DMS 273 treated with DMSO at 0.1 percent for 48 hours (cell line): ENCODE measurements at places on chromosomes 12 and 14.

DNA sequence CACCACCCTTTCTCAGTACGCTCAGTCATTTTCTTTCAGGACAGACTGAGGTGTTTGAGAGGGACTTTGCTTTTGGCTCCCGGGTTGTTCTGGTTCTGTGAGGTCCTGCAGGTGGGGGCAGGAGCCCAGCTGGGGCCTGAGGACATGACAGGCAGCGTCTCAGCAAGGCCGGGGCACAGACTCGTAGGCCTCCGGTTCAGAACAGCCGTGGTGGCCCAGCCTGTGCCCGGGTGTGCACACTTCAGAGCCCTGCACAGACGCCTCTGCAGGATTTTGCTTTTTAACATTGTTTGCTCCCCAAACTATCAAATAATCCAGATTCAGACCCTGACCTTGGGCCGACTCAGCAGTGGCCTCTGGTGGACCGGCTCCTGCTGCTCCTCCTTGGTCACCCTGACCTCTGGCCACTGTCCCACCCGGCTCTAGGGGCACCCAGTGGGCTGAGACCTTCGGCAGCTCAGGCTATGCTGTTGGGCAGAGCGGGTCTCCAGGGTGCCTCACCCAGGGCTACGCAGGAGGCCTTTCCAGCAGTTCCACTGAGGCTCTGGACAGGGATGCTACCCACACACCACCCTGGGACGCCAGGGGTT, 65.2 kb downstream of the ADGRD1 start:
- no peak for DNase-seq

- no peak for DNase-seq
Observed at GRCh38 chr12:69068448-69068847, 135.5 kb upstream of the CPM start.

GRCh38 chr12:123270214-123271000, 1.2 kb downstream of the CDK2AP1 start:
- DNase-seq = no peak

DNA sequence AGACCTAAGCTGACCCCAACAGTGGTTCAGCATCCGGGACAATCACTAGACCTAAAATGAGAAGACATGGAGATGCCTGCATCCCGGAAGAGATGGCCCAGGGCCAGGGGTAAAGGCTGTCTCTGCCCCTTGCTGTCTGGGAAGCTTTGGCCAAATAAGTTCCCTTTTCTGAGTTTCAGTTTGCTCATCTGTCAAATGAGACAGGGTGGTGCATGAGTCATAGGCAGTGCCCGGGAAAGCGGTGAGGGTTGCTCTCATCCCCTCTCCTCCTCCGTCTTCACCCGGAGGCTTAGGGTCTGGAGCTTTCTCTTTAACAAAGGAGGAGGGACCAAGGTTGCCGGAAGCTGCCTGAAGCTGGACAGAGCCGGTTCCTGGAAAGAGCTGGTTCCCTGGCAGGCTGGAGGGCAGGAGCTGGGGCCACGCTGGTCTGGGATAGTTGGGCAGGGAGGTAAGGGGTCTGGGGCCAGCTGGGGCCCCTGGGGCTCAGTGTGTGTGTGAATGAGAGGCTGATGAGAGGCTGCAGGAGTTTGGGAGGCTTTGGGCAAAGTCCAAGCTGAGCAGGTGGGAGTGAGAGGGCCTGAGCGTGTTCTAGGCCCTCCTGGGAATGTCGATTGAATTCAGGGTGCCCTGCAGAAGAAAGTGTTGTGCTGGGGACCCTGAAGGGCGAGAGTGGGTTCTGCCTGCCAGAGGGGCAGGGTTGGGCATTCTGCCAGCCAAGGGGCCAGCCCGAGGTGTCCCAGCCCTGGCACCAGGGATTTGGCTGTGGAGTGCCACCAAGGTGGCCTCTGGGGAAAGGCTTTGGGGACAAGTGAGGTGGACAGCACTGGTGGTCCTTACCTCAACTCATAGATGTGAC, at the start of gene SDSL:
SDSL (plus strand) TSS at position 351 of the 856 bp plus-strand sequence. CDS start 5,603 bp downstream, outside the sequence.
- DNase-seq = peak; percentile 22

GRCh38 chr12:102302553-102302952, 104.9 kb upstream of the PMCH start:
- no peak for DNase-seq

DNA sequence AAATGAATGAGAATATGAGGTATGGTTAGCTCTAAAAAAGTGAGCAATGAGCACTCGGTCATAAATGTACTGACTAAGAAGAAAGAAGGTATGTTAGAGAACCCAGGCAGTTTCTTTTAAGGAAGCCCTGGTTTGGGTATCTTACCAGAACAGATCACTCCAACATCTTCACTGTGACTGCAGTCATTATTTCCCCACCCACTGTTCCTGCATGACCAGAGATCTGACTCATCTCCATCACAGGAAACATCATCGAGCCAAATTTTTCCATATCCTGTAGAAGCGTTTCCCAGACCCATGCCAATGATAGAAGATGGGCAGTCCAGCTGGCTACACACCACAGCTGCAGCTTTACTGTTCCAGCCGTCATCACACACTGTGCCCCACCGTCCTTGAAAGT, 48.0 kb downstream of the CD163L1 start:
- DNase-seq = no peak

DNA sequence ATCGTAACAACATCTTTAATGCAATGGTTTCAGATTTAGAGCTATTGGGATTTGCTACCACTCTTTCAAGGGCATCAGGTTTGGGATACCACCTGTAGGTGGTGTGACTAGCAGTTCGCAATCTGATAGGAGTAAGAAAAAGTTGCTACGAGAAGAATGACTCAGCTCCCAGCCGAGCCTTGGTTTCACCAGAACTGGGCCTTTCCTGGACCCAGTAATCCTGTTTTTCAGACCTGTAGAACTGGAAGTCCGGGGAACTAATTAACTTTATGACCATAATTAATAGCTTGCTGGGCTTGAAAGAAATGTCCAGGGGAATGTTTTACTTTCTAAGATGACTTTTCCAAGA, 770 bp downstream of the ABHD4 start:
- DNase-seq = no peak

- DNase-seq = no peak
Observed at GRCh38 chr14:66228267-66228970, 257.8 kb upstream of the CCDC196 start.

DNA sequence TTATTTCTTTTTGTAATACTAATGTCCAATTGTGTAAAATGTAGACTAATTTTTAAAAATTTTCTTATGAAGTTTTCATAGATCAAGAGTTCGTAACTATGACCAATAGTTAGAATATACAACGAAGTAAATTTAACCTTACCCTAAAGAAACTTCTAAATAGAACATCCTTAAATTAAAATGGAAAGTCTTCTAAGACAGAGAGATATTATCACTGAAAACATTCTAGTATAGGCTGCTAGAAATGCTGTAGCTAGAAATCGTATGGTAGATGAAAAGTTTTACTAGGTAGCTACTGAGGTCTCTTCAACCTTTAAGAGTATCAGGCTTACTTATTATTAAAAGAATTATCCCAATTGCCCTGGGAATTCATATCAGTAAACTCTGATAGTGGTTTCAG, 925 bp downstream of the CLEC2A start:
- no peak for DNase-seq

GRCh38 chr14:45526715-45527549, 273.9 kb upstream of the MIS18BP1 start:
- no peak for DNase-seq

DNA sequence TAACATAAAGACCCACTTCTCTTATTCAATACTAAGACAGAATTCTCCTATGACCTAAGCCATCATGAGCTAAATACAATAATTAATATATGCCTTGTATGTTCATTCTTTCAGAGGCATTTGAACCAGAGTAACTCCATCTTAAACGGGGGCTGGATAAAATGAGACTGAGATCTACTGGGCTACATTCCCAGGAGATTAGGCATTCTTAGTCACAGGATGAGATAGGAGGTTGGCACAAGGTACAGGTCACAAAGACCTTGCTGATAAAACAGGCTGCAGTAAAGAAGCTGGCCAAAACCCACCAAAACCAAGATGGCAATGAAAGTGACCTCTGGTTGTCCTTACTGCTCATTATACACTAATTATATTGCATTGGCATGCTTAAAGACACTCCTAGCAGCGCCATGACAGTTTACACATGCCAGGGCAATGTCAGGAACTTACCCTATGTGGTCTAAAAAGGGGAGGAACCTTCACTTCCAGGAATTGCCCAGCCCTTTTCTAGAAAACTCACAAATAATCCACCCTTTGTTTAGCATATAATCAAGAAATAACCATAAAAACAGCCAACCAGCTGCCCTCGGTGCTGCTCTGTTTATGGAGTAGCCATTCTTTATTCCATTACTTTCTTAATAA, 260.7 kb downstream of the SSPN start:
- DNase-seq = no peak

GRCh38 chr14:105045710-105046326, 19.4 kb downstream of the GPR132 start:
- peak; percentile 53 for DNase-seq

GRCh38 chr14:96229315-96229714, 24.7 kb downstream of the BDKRB2 start:
- DNase-seq = no peak

DNA sequence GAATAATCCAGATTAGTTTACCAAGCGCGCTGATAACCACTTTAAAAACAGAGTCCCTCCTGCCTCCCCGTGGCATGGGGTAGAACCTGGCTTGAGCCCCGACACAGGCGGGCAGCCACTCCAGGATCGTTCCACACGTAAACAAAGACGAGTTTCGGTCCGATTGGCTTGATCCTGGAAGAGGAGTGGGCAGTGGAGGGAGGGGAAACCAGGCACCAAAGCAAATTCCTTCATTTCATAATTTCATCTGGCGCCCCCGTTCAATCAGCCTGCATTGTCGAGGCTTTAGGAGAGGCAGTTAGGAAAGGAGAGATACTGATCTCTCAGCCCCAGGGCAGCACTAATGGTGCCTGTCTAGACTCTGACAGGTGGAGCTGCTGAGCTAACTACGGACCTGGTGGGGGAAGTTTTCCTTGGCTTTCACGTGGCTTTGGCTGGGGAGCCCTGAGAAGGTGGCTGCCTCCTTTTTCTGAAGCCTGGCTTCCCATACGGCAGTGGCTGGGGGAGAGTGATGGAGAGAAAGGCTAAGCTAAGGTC, 751 bp upstream of the GPRC5A start:
- peak; percentile 64 for DNase-seq

DNA sequence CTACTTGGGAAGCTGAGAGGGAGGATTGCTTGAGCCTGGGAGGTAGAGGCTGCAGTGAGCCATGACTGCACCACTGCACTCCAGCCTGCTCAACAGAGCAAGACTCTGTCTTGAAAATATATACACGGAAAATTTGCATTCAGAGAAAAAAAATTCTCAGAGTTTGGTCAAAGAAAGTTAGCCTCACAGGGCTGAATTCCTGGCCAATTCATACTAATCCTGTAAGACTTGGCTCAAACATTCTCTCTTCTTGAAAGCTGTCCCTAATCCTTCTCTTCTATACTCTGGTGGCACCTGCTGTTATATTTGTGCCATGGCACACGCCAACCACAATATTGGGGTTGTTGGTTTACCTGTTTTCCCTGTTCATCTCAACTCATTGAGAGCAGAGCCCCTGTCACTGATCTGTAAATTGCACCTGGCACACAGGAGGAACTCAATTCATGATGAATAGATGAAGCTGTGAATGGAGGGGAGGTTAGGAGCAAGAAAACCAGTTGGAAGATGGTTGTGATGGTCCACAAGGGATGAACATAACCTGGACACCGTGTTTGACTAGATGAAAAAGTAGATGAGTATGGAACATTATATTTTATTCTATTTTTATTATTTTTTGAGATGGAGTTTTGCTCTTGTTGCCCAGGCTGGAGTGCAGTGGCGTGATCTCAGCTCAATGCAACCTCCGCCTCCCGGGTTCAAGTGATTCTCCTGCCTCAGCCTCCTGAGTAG, 36.8 kb upstream of the SPTSSA start:
- DNase-seq = no peak

DNA sequence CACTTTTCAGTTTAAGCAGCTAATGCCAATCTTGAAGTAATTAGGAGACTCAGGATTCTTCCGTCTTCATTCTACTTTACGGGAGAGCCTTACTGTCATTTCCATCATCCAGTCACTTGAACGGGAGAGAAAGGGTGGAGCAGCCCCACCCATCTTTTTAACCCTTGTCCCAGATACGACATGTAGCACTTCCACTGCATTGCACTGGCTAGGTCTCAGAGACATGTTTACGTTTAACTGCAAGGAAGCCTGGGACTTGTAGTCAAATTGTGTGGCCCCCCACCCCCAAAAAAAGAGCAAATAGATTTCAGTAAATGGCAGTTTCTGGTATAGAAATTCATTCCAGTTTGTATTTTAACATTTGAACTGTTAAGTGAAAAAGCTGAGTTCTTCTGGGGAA, 46.1 kb upstream of the SYT1 start:
- no peak for DNase-seq

DNA sequence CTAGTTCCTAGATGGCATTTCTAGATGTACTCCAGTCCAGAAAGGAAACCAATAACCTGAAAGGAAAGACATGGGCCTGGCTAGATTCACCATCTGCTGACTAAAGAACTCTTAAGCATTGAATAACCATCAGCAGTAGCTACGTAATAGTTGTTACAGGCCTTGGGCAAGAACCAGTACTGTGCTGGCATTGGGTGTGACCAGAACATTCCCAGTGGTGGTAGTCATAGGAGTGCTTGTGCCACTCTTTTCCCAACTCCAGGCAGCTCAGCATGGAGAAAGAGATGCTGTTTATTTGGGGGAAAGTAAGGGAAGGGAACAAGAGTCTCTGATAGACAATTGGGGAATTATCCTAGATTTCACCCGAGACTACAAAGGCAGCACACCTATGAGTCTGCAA, 333.3 kb downstream of the SLC16A7 start:
- no peak for DNase-seq

GRCh38 chr14:91351512-91351862, 66.1 kb downstream of the CCDC88C start:
- DNase-seq = no peak

- no peak for DNase-seq
Observed at GRCh38 chr12:52037248-52037861, 13.9 kb upstream of the NR4A1 start.

DNA sequence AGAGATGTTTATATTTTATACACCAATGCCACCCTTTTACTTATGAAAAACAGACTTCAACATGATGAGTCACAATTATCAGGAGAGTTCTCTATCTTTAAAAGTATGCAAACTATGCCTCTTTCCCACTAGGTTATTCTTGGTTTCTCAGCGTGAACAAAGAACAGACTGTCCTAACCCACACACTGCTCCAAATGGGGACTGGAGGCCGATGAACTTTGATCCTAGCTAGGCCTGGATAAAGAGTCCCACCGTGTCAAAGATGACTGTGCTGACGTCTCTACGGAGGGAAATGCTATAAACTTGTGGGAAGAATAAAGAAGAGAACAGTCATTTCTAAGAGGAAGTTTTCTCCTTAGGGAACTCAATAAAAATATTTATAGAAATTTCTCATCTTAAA, 160.1 kb downstream of the EPS8 start:
- DNase-seq = no peak

GRCh38 chr12:38587594-38587993, 271.0 kb downstream of the ALG10B start:
- no peak for DNase-seq

- no peak for DNase-seq
Observed at GRCh38 chr12:129704232-129704830, 199.5 kb downstream of the TMEM132D start.

GRCh38 chr14:34113991-34114390, 163.1 kb upstream of the EGLN3 start:
- DNase-seq = no peak

- no peak for DNase-seq
Observed at GRCh38 chr12:74515849-74516248, 21.8 kb upstream of the ATXN7L3B start.
